Aorta (tissue), 5 donors: ENCODE measurements at places on chromosomes 5 and 9. TPM values are rescaled to one million over a fixed set of nuclear protein-coding genes. Genes with fewer than 3 reads are reported as not detected.

EQTN gene
- total RNA-seq, result 0.78 TPM

PRLR gene
- total RNA-seq, result 1.1 TPM

RAB14 gene
- total RNA-seq, result 52.7 TPM

TBC1D13 gene
- 27.7 TPM for total RNA-seq

PCDHB2 gene
- total RNA-seq, result 3.1 TPM

ORM2 gene
- total RNA-seq, result not detected

FXN gene
- 7.3 TPM for total RNA-seq

PLPP1 gene
- 214 TPM for total RNA-seq
